ENCODE measurements at places on chromosomes 3 and 15. TPM values are rescaled to one million over a fixed set of nuclear protein-coding genes. Genes with fewer than 3 reads are reported as not detected.

The MYH15 gene
- 0.28 TPM for polyA plus RNA-seq

The FLNB gene
- 165 TPM for polyA plus RNA-seq

The GOLGA8S gene
- 0.91 TPM for polyA plus RNA-seq

The HYKK gene
- 7.3 TPM for polyA plus RNA-seq

The DAZL gene
- not detected for polyA plus RNA-seq
